ENCODE measurements at places on chromosomes 5 and 9.

GRCh38 chr9:131276891-131277286 is 579 bp upstream of the FAM78A start:
- peak; percentile 65 for DNase-seq

DNA sequence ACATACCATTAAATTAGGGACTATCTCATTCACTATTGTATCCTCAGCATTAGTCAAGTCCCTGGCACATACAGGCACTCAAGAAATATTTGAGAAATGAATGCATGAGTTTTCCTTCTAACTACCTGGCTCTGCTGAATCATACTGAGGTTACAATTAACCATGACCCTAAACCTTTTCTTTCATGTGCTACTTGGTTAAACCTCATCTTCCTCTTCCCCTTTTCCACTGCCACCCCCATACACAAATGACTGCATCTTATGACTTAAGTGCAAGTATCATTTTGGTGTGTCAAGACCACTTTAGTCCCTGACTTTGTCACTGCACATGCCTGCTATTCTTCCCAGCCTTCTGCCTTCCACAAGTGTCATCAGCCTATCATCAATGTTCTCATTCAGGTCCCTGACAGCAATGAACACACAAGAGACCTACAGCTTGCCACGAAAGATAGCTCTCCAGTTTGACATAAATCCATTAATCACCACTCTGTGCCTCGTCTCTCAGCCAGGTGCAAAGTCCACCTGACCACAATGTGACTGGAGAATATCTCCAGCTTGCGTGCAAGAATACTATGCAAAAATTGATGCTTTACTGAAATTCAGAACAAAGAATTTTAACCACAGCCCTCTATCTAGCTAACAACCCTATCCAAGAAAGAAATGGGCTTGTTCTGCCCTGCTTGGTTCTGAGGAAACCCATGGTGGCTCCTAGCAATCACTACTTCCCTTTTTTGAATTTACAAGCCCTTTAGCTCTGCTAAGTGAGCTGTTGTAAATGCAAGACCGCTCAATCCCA is 74.5 kb downstream of the MAPKAP1 start:
- peak; percentile 82 for DNase-seq

- peak; percentile 97 for DNase-seq
These were observed 39.2 kb upstream of the NEK6 start for GRCh38 chr9:124218438-124218982.

GRCh38 chr5:146731909-146732659 is 146.5 kb downstream of the PPP2R2B start:
- DNase-seq: peak; percentile 10

DNA sequence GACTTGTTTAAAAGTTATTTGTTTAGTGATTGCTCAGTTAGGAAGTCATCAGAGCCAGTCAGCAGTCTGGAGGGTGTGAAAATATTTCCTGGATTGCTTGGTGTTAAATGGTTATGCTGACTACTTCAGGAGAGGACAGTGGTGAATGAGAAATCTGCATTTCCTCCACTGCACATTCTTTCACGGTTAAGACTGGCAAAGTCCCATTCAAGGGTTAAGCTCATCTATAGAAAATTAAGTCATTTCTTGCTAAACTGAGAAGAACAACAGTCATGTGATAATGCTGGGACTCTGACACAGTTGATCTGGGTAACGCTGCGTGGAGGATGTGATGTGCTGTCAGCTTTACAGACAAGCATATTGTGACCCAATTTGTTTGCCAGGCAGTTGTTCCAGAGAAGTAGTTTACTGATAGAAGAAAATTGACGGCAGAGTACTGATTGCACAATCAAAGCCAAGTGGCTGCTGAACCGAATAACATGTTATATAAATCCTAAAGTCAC is 80.4 kb downstream of the GRAMD2B start:
- DNase-seq: peak; percentile 21

DNA sequence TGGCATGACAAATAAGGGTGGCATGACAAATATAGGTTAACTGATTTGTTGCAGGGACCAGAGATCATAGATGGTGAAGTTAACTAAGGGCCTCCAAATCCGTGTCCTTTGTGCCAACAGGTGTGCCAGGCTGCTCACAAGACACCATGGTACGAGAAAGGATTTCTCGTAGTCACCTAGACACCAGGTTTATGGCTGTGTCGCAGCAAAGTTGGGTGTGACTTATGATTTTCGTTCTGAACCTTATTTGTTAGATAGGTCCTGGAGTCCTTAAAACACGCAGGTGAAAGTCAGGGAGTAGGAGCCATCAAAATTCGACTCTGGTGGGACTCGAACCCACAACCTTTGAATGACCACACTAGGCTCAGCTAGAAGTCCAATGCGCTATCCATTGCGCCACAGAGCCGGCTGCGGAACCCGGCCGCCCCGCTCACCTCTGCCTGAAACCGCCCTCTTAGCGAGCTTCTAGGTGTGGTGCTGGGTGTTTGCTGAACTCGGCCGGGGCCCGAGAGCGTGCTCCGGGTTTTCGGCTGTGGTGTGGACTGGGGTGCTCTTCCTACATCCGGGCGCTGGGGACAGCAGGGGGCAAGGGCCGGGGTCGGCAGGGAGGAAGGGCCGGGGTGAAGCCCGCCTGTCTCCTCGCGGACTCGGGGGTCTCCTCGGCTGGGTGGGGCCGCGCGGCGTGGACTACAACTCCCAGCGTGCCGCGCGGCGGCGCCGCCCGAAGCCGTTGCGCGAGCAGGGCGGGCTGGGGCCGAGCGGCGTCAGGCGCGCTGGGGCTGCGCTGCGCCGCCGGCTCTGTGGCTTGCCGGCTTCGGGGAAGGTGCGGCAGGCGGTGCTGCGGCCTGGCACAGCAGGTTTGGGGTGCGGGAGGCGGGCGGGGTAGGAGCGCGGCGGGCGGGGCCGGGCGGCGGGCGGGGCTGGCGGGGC is at the start of gene SLC27A4:
TSS of gene SLC27A4 (plus strand) at position 767 of the 930 bp plus-strand sequence. CDS start 2,606 bp downstream, outside the sequence.
- DNase-seq: peak; percentile 68

DNA sequence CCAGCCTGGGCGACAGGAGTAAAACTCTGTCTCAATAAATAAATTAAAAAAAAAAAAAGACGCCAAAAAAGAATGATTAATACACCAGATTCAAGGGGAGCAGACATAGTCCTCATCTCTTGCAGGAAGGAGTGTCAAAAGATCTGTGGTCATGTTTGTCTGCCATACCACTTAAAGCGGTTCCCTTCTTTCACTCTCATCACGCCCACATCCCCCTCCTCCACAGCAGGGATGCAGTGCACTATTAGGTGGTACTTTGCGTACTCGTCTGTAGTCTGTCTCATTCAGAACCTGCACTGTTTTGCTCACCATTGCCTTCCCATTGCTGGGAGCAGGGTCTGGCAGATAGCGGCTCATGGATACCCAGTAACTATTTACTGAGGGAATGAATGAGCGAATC is 11.2 kb downstream of the CDHR2 start:
- DNase-seq: no peak

DNA sequence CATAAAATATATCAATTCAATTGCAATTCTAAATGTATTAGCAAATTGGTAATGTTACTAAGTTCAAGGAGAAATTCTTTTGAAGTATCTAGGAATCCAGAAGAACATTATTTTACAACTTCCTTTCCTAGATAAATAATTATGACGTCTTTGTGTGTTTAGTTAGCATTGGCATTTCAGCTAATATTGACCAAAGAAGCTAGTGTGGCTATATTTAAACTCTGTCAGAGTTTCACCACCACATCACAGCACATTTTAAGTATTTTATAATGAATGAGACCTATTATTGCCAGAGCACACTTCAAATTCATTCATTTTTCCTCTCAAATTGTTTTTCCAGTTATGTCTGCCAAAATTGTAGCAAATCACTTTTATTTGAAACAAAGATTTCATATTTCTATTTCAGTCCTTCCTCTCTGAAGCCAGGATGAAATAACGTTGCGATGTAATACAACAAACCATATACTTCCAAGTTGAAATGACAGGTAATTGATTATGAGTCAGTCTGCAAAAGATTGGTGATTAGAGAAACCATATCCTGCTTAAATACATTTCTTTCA is 18.9 kb downstream of the PLK2 start:
- DNase-seq: no peak

- DNase-seq: peak; percentile 9
These were observed 223.4 kb upstream of the SLC24A2 start for GRCh38 chr9:20012232-20012631.

GRCh38 chr9:93043122-93043521 is 15.4 kb upstream of the SUSD3 start:
- no peak for DNase-seq

DNA sequence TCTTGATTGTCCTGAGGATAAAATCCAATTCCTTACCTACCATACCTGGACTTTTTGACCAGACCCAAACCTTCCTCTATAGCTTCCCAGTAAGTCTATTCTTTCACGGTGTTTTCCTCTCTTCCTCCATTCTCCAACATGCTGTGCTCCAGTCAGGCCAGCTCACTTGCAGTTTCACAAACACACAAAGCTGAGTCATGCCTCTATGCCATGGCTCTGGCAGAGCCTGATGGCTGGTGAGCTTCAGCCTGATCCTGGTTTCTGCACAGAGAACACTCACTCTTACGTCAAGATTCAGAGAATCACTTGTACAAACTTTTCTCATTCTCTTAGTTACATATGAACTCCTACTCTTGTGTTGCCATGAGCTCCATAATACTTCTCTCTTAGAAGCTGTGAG is 27.7 kb upstream of the PAX5 start:
- DNase-seq: peak; percentile 85

GRCh38 chr9:123300554-123300953 is 32.2 kb upstream of the STRBP start:
- DNase-seq: no peak

DNA sequence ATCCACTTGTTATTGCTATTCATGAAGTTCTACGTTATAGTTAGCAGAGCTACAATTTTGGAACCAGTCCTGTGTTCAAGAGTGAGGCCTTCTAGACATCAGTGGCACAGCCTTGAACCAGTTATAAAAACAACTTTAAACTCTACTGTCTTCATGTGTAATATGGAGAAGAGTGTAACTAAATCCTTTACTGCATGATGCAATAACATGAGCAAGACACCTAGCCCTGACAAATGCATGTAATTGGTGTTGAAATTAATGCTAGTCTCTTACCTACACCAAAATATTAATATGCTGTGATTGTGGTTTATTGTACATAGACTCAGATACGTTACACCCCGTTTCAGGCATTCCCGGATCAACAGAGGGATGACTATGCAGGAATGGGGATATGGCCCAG is 654.6 kb downstream of the IRX1 start:
- no peak for DNase-seq

GRCh38 chr5:65356274-65356673 is 125.4 kb downstream of the ADAMTS6 start:
- no peak for DNase-seq

- no peak for DNase-seq
These were observed 10.8 kb downstream of the CDC37L1 start for GRCh38 chr9:4690144-4690543.

DNA sequence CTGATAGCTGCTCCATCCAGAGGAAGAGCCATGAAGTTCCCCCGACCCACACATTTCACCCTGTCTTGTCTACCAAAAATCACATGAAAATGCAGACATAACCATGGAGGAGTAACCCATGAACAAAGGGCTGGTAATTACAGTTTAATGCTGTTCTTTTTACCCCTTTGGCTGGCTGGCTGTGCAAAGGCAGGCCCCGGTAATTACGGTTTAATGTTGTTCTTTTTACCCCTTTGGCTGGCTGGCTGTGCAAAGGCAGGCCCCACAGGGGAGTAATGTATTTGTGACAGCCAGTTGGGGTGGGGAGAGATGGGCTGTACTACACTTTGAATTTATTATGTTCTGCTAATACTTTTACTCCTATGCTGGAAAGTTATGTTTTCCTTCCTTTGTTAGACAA is 41.7 kb downstream of the PIK3R1 start:
- no peak for DNase-seq

DNA sequence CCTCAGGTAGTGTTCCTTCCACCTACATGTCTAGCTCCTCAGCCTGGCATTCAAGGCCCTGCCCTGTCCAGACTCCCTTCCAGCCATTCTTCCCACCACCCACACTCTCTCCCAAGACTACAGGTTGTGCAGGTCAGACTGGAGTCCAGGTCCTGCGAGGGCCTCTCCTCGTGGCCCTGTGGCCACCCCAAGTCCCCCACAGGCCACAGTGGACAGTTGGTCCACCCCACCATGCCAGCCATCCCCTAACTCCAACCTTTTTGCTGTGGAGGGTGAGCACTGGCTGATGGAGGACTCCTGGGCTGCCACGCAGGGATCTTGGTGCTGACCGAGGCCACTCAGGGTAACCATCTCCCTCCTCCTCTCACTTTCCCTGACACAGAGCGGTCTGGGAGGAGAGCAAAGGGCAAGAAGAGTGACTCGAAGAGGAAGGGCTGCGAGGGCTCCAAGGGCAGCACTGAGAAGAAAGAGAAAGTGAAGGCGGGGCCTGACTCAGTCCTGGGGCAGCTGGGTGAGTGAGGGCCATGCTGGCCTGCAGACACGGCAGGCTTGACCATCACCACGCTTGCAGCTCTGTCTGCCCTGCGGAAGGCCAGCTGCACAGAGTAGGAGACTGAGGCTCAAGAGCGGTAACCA is 51.0 kb downstream of the JADE2 start:
- peak; percentile 83 for DNase-seq

DNA sequence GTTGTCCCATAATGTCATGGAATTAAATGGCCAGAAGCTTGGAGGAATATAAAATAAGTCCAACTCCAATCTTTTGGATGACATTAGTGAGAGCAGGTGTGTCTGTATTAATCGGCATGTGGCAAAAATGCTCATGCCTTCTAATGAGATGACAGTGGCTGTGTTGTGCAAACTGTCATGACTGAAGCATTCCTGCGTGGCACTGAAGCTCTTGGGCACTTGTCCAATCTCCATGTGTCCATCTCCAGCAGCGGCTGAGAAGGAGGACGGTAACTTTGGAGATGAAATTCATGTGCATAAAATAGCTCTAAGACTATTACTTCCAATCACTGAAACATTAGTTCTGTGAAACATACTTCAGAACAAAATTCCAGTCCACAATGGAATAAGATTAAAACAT is 697.5 kb upstream of the GRAMD2B start:
- DNase-seq: no peak

- peak; percentile 89 for DNase-seq
These were observed at the start of gene TNFSF15 for GRCh38 chr9:114805670-114806525. Gene TNFSF15, minus strand, starts transcription at chr9:114806039. Its CDS starts 27 bp downstream, at chr9:114806012.

GRCh38 chr5:97480313-97480712 is 297.3 kb upstream of the RIOK2 start:
- DNase-seq: no peak

DNA sequence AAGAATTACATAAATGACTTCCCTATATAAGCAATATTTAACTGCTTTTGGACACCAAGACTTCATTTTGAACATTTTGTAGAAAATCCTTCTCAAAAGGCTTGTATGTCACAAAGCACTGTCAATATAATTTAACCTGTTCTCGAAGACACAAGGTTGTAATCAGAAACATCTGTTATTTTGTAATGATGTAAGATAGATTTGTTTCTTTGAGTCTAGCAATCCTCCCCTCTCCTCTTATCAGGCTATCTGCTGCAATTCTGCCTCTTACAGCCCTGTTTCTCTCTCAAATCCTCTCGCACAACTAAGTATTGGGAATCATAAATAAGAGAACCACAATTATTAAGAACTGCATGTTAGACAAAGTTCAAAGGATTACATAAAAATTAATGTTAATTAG is 18.6 kb upstream of the TARS1 start:
- DNase-seq: no peak

- no peak for DNase-seq
These were observed 2.0 kb upstream of the ROPN1L start for GRCh38 chr5:10439692-10440091.

All from suppressor macrophage treated with lipopolysaccharide for 1 hour (primary cell).